Activated CD4-positive, CD25-positive, alpha-beta regulatory T cell treated with anti-CD3 and anti-CD28 coated beads, Interleukin-2, amount 50 U/mL, for 16 hours (primary cell): ENCODE measurements at places on chromosomes 5 and 9.

DNA sequence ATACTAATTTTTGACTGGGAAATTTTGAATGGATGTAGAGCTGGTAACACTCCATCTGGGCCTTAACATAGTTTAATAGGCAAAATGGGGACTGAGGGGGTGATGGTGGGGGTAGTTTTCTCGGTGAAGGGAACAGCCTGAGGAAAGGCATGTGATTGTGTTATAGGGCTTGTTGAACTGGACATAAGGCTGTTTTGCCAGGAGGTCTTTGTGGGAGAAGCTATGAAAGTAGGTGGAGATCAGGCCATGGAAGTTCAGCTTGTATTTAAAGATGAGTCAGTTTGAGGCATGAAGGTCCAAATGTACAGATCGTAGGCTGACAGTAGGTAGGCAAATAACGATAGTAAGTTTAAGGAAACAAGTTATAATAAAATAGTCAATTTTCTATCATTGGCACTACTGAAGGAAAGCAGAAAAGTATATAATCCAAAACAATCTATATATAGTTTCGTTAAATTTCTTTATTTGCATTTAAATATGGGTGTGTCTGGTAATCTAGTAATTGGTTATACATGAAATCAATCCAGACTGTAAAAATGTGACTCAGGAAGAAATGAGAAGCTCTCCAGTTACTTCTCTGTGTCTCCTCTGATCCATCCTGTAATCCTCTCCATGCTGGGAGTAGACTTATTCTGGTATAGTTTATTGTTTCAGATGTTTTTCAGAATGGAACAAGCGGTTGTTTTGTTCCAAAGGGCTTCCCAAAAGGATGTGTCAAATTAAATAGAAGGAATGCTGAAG lies 2.8 kb downstream of the CSNK1G3 start:
- no peak for DNase-seq

DNA sequence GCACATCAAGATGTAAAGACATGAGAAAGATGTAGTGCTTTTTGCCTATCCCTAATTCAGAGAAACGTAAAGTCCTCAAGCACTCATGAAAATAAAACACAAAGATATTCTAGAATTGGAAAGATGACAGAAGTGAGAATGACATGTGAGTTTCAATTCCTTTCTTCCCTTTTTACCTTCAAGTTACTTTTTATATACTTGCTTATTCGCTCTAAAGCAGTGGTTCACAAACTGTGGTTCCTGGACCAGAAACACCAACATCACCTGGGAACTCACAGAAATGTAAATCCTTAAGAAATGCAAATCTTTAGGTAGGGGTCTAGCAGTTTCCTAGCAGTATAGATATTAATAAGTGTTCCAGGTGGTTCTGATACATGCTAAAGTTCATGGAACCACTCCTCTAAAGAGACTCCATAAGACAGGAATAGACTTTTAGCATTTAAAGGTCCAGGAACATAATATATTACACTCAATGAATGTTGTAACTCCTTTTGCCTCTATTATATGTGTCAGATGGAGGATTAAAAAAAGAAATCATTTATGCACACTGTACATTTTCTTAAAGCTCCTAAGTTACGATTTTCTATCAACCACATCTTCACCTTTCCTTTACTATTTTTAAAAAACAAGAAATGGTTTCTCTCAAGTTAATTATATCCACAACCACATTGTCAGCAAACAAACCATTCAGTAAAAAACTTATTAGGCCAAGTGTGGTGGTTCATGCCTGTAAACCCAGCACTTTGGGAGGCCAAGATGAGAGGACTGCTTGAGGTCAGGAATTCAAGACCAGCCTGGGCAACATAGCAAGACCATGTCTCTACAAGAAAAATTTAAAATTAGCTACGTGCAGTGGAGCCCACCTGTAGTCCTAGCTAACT lies 39.9 kb downstream of the ERP44 start:
- DNase-seq, result no peak

- no peak for DNase-seq
Observed at GRCh38 chr5:118236108-118236849, 752.1 kb downstream of the DTWD2 start.

DNA sequence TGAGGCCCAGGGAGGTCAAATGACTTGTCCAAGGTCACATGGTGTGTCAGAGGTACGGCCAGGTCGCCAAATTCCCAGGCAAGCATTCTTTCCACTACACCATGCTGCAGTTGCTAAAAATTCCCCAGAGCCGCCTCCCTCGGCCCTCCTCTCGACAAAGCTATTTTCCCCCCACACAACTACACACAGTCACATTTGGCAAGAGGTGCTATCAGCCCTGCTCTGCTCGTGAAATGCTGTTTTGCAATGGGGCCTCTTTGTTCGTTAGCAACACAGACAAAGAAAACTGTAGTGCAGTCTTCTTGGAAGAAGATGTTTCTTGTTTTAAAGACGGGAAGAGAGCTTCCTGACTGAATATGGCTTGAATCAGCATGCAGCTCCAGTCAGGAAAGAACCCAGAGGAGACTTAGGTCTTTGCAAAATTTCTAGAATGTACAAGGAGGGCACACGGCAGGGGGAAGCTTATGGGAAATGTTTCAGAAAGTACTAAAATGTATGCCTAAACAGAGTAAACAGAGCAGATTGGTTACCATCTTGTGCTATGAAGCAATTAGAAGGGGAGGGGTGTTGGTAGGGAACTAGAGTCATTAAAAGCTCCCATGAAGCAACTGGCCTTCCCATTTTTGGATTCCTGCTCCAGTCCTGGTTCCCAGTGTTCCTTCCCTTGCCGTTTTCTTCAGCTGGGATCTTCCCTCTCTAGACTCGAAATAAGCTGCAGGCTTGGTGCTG lies 14.2 kb downstream of the SLIT3 start:
- no peak for DNase-seq

DNA sequence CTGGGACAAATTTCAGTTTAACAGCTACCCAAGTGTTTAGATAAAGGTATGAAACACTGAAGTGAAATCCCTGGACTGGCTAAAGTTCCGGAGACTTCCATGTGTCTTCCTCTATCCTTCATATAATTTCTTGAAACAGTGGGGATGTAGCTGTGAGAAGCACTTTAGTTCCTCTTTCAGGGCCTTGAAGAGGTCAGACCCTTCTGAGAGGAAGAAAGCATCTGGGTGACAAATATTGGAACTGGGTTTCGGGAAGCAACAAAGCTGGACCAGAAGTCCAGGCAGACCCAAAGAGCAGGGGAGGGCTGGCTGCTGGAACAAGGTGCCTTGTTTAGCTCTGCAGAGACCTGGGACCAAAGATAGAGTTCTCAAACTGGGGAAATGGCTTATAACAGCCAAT lies 75.4 kb upstream of the ZFAND5 start:
- no peak for DNase-seq

DNA sequence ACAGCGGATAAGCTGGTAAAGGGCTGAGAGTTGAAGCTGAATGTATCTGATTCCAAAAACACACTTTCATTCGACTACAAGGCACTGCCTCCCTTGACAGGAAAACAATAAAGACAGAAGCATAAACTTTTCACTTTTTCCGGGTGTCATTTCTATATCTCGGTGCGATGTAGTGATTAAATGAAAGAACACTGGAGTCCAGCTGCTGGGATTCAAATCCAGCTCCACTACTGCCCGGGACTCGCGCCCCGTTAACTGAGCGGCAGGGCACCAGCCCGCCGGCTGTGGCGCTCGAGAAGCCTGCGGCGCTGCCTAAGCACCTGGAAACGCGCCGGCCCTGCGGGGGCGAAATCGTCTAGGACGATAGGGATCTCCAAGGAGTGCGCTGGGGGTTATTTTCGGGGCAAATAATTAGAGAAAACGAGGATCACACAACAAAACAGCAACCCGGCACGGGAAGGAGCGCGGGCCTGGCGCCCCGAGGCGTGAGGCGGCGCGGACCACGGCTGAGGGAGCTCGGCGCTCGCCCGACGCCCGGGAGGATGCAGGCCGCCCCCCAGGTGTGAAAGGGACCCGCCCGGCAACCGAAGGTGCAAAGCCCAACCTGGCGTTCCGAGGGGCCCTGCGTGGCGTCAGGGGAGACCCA lies 837 bp downstream of the UIMC1 start:
- peak; percentile 24 for DNase-seq

GRCh38 chr9:85639675-85640186 lies 102.0 kb downstream of the AGTPBP1 start:
- DNase-seq, result no peak

DNA sequence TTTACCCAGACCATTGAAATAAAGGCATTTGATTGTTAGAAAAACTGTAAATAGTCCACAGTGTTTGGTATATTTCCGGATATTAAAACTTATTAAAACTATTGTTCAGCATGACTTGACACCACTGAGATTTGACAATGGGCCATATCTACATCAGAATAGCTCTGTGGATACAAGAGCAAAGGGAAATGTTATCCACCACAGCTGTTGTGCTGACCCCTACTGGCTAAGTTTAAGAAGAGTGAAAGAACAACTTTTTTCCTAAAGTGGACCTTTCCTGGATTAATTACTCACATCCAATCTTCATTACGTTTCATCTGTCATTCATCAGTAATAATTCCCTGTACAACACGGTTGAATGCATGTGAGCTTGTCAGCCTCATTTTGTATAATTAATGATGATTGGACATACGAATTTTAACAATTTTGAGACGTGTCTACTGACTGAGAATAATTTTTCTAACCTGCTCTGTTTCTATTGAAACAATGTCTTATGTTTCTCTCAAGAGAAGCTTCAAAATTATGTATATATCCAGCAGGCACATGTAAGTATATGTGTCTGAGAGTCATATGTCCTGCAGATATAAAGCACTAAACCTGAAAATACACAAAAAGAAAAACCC lies 1952.6 kb downstream of the MAT2B start:
- no peak for DNase-seq

DNA sequence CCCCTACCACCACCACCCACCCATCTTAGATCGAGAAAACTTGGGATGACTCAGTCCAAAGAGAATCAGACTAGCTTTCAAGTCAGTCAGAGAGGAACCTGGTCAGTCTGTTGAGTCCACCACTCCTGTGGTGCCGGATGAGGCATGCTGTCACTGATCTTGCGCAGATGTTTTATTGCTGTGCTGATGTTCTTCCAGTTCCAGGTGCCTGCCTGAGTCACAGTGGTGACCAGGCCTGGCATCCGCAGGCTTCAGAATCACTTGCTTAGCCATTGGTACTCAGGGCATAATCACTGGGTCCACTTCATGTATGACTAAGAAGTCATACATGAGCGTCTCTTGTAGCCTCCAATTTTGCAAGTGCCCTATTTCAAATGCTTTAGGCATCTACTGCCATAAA lies 114.1 kb downstream of the MUSK start:
- no peak for DNase-seq

- DNase-seq, result no peak
Observed at GRCh38 chr9:76459694-76460635, 983 bp downstream of the GCNT1 start.

- DNase-seq, result no peak
Observed at GRCh38 chr9:112029921-112030444, 133.4 kb downstream of the UGCG start.

DNA sequence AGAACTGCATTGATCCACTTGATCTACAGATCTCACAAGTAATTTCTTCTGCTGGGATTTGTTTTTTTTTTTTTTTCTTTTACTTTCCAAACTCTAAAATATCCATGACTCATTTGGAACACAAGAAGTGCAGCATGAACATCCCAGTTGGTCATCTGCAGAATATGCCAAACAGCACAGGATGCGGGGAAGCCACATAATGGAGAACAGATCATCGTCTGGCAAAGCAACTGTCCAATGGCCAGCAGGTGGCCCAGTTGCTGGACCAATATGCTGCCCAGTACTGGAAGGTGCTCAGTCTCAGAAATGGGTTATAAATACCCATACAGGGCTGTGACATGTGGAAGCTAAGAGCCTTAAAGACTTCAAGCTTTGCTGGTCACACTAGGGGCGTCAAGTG lies 221.3 kb upstream of the TAS2R1 start:
- DNase-seq, result no peak

GRCh38 chr5:109318455-109319108 lies 91.2 kb downstream of the PJA2 start:
- no peak for DNase-seq

DNA sequence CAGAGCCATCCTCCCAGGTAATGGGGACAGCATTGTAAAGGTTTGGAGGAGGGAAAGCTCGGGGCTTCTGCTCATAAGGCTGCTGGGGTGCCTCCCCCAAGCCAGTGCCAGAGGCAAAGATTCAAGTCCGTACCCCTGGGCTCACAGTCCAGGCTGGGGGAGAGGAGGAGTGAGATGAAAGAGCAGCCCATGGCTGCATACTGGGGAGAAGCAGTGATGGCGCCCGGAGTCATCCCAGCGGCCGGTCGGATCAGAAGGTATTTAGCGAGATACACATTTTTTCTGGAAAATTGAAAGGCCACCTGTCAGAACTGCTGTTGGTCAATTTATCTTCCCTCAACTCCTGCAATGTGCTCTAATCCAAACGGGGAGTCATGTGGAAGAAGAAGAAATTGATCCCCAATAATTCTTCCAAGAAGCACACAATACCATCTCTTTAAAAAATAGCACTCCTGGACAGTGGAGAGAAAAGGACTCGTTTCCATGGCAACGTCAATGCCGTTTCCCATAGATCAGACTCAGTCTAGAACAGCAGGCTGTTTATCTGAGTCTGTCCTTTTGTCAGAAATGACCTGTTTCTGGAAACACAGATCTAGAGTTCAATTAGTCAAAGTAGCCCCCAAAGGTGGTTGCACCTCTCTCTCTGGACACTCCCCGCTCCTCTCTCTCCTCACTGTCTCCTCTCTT lies 65.9 kb downstream of the NSG2 start:
- no peak for DNase-seq

GRCh38 chr5:52746539-52746938 lies 41.2 kb upstream of the ITGA1 start:
- no peak for DNase-seq

GRCh38 chr5:145511351-145511750 lies 323.8 kb downstream of the PRELID2 start:
- no peak for DNase-seq

- no peak for DNase-seq
Observed at GRCh38 chr5:158268286-158268685, 409.3 kb upstream of the CLINT1 start.

DNA sequence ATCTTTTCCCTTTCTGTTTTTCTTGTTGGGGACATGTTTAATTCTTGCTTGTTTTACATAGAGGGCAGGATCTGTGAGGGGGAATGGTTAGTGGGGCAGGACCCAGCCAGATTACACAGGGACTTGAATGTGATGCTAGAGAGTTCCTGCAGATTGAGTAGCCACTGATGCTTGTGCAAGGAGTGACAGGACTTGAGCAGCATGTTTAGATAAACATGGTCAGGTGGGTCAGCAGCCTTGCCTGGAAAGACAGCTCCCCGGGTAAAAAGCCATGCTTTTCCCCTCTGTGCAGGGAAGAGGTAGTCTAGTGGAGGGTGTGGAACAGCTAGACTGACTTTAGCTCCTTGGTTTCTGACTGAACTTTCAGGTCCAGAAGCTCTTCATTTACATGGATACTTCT lies 261.2 kb downstream of the AOPEP start:
- no peak for DNase-seq

DNA sequence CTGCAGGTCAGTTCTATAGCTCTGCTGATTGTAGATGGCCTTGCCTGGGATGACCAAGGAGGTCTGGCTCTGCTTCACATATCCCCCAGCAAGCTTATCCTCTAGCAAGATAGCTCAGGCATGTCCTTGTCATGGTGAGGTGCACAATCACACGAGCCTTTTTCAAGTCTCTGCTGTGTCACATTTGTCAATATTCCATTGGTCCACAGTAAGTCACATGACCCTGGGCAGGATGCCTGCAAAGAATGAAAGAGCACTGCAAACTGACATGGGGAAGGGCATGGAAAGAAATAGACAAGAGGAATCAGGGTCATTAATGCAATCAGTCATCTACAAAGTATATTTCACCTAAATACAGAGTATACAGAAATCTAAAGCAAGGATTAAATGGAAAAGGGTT lies 142.0 kb downstream of the RORB start:
- no peak for DNase-seq

GRCh38 chr9:137147091-137147792 lies 8.3 kb downstream of the GRIN1 start:
- DNase-seq, result no peak
